K562 (cell line): ENCODE measurements at places on chromosomes 5 and 9. TPM values are rescaled to one million over a fixed set of nuclear protein-coding genes. Genes with fewer than 3 reads are reported as not detected.

The GALNT12 gene
- 38.1 and 39.3 TPM in 2 replicates for total RNA-seq

The LCN9 gene
- not detected in 2 replicates for total RNA-seq

- no peak for DNase-seq
These were observed 899 bp upstream of the SHC3 start for GRCh38 chr9:89179540-89179894.

GRCh38 chr5:123776761-123777160, 264.8 kb downstream of the CSNK1G3 start:
- no peak for DNase-seq

DNA sequence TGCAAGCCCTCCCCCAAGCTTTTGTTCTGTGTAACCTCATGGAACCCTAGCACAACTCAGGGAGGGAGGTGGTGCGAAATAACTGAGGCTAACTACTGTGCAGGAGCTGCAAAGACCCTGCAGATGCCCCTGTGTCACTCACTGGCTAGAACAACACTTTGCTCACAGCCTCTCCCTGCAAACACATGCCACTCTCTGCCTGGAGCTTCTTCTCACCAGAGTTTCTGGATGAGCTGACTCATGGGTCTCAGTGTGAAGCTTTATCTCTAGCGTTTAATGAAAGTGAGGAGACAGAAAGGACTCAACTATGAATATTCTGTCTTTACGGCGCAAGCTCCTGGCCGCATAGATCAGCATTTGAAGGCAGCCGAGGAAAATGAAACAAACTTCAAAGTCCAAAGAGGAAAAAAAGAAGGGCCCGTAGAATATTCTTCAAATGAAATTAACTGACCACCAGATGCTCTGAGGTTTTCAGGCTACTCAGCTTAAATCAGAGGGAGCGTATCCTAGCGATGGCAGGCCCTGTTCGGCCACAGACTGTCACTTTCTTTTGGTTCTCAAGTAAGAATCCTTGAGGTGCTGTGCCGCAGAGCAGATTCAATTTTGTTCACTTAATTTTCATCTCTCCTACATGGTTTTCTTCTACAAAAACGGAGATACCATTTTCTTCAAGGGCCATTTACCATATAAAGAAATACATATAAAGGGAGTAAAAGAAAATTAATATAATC, 77.7 kb upstream of the TAS2R1 start:
- no peak for DNase-seq

The ABLIM3 gene
- 0.34 and 0.38 TPM in 2 replicates for total RNA-seq

DNA sequence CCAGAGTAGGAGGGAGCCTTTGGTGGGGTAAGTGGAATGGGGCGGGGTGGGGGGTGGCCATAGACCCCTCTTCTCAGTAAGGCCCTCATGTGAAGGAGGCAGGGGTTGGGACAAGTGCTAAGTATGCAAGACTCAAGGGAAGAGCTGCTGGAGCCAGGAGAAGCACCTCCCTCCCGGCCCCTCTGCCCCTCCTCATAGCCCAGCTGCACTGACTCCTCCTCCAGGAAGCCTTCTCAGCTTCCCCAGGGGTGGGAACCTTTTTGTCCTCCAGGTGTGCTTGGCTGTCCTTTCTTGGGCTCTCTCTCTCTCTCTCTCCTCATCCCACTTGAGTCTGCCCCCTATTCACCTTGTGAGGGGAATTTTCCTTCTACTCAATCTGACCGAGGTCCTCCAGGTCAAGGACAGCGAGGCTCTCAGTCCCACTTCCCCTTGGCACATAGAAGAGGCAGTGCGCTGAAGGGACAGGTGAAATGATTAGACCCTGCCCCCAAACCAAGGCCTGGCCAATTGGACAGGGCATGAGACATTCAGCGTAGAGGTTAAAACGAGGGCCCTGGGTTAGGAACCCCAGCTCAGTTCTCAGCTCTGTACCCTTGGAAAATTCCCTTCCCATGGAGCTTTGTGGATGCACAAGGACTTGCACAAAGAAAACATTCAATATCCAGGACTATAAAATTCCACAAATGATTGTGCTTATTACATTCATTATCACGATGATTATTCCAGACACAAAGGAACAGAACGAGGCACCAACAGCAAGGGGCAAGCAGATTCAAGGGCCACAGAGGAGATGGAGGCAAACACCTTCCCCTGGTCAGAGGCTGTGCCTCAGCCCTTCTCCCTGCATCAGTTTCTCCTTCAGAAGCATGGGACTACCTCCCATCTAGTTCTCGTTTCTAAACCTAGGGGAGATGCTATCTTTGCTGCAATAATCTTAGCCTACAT, 45.6 kb upstream of the IL17B start:
- no peak for DNase-seq

DNA sequence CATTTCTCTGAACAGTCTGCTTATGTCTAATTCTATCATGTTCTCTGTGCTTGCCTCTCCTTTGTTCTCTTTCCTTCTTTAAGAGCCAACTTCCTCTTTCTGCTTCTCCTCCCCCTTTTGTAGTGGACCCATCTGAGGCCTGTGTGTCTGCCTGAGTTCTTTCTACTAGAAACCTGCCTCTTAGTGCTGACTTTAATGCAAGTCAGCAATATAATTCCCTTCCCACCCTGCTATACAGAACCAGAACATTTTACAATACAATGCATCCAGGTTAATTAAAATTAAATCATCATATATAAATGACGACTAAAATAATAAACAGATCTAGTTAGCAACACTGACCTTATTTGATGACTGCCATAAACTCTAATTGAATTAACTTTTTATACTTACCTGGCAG, 82.6 kb upstream of the GAS1 start:
- DNase-seq, result no peak

DNA sequence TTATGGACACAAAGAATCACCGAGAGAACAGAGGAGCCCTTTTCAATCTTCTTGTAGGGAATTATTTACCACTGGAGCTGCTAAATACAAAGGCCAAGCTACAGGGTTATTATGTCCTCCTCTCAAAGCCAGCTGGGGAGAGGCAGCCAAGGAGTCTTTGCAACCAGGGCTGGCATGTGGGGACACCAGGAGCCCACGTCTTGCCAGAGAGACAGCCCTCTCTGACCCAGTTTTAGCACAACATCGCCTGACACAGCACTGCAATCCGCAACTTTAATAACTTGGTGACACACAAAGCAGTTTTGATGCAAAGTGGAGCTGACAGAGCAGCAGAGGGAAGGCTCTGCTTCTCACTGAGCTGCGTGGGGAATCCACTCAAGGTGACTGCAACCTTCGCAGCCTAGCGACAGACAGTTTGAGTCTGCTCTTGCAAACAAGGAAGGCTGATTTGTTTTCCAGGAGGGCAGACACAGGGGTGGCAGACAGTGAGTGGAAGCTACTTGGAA, 33.6 kb downstream of the TLR4 start:
- DNase-seq, result no peak

GRCh38 chr9:98848450-98849149, 41.1 kb downstream of the GALNT12 start:
- DNase-seq, result peak; percentile 82

DNA sequence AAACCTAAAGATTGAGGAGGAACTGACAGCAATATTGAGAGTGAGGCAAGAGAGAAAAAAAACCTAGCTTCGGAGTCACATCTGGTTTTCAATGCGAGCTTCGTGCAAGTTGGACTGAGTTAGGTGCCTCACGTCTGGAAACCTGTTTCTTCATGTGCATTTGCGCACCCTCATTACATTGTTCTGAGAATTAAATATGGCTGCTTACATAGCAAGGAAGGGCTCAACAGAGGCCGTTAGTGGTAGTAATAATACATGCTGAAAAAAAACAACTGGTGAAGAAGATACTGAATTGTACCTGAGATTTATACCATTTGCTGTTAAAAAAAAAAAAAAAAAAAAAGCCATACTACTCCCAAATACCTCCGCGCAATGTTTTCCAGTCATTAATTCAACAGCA, 18.6 kb downstream of the DNAJA1 start:
- DNase-seq, result no peak

The NKD2 gene
- total RNA-seq, result 0.35 and 0.38 TPM in 2 replicates

- DNase-seq, result no peak
These were observed 24.2 kb upstream of the TNFAIP8 start for GRCh38 chr5:119331566-119332095.

The IFNA21 gene
- not detected in 2 replicates for total RNA-seq

DNA sequence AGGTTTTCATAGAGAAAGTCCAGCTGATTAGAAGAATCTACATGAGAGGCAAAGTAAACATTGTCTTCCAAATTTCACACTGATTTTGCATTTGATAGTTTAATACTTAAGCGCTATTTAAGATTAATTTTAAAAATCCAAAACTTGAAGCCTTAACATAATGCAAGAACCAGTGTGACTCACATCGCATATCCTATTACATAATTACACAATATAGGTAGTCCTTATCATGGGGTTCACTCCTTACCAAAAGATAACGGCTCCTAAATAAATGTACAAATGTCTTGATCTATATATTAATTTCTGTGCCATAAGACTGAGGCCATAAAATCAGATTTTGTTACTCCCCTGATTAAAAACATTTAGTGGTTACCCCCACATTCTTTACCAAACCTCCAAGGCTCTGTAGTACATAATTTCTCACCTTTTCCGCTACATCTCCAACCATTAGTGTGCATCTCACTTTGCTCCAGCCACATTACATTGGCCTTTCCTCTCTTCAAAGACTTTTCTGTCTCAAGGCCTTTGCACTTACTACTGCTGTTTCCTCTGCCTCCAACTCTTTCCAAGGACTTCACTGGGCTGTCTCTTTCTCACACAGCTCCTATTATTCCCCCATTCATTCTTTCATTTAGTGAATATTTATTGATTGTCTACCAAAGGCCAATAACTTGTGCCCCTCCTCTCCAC, 1.0 kb downstream of the RIOK2 start:
- no peak for DNase-seq

The MYOZ3 gene
- not detected in 2 replicates for total RNA-seq

The WNK2 gene
- total RNA-seq, result 3.3 TPM in 2 replicates

DNA sequence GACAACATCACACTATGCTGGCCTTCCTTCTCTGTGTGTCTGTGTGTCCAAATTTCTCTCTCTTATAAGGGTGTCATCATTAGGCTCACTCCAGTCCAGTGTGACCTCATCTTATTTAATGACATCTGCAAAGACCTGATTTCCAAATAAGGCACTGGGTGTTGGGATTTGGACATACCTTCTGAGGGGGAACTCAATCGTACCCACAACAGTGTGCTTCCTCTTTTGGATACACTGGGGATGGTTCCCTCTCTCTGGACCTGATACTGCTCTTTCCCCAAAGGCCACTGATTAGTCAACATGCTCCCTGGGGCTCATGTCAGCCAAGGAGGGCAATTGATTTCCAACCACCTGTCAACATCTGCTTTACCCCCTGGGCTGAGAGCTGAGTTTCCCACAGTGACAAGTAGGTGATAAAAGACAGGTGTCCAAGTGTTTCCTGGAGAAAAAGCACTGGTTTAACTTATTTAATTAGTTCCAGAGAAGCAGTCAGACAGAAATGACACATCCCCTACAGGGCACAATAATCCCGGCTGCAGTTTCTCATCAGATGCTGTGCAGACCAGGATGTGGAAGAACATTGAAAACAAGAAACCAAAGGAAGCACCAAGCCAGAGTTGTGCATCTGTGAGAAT, 17.8 kb upstream of the CEP72 start:
- no peak for DNase-seq

- no peak for DNase-seq
These were observed 3.6 kb upstream of the OLFM1 start for GRCh38 chr9:135083831-135084230.

The LCN15 gene
- not detected in 2 replicates for total RNA-seq

The PCDHB15 gene
- total RNA-seq, result 0.07 TPM in 1 of 2 replicates, not detected in the other

DNA sequence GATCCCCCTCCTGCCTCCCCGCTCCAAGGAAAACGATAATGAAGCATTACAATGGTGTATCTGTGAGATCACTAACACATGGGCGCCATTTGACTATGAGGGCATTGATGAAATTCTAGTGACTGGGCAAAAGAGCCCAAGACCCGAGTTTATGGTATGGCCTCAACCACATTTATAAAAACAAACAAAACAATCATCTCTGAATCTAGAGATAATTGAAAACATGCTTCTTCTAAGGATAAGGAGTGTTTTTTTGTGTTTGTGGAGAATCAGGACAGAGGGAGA, 100.9 kb upstream of the SEMA6A start:
- no peak for DNase-seq

DNA sequence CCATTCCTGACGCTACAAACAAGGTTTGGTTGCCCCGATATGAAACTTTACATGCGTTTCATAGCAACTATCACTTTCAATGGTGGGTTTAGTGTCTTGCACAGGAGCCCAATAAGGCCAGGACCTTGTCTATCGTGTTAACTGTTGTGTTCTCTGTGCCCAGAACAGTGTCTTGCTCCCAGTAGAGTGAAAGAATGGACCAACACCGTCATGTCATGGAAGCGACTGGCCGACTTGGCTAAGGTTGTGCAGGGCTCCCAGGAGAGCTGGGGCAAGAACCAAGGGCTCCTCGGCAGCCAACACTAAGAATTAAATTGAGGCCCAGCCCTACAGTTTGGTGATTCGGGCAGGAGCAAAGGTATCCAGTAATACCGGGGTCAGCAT, 498 bp upstream of the ARHGEF37 start:
- no peak for DNase-seq

The DMRT2 gene
- total RNA-seq, result not detected in 2 replicates

DNA sequence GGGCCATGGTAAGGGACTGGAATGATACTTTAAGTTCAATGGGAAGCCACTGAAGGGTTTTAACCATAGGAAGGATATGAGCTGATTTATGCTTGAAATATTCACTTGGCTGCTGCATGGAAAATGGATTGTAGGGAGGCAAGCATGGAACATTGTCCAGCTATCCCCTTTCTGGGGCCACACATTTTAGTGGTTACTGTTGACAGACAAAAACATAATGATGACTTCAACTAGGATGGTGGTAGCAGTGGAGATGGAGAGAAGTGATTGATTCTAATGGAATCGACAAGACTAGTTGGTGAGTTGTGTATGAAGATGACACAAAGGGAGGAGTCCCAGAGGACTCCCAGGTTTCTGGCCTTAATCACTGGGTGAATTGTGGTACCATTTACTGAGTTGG, 6.2 kb upstream of the FCHSD1 start:
- DNase-seq, result no peak

GRCh38 chr5:137497396-137498290, 1.5 kb downstream of the SPOCK1 start:
- no peak for DNase-seq

- DNase-seq, result no peak
These were observed 304.6 kb downstream of the ACTL7B start for GRCh38 chr9:108551030-108551841.

DNA sequence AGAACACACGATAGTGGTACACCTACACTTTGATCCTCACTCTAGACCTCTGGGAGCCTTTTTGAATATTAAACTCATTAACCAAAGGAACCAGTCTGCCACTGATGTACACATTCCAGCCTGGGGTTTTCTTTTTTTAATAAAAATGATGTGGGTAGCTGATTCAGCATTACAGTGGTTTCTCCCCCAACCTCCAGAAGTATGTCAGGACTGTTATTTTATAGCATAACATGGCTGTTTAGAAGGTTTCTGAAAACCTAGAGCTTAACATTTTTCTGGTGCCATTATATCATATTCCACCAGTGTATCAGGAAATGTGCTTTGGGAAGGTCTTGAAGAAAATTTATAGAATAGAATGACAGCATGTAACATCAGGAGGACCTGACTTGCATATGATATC, 540.9 kb upstream of the WWC1 start:
- no peak for DNase-seq

GRCh38 chr9:128902351-128903078, 18.3 kb upstream of the PHYHD1 start:
- no peak for DNase-seq

The SNX2 gene
- 43.6 and 45.8 TPM in 2 replicates for total RNA-seq
